ENCODE measurements at places on chromosomes 4 and X. TPM values are rescaled to one million over a fixed set of nuclear protein-coding genes. Genes with fewer than 3 reads are reported as not detected.
A peak's percentile ranks its signal among the peaks of the same experiment; 100 is the strongest.

- no peak for DNase-seq
Observed at GRCh38 chr4:77827343-77827742, 8.2 kb upstream of the CNOT6L start.

GRCh38 chrX:8455557-8455956, 9.1 kb upstream of the VCX3B start:
- peak; percentile 7 for DNase-seq

ATP7A gene
- 3.1 TPM for total RNA-seq

GRCh38 chr4:82886147-82886942, 4.6 kb downstream of the SEC31A start:
- peak; percentile 91 for DNase-seq

ARHGAP6 gene
- under 0.01 TPM for total RNA-seq

SFRP2 gene
- total RNA-seq: not detected

DNA sequence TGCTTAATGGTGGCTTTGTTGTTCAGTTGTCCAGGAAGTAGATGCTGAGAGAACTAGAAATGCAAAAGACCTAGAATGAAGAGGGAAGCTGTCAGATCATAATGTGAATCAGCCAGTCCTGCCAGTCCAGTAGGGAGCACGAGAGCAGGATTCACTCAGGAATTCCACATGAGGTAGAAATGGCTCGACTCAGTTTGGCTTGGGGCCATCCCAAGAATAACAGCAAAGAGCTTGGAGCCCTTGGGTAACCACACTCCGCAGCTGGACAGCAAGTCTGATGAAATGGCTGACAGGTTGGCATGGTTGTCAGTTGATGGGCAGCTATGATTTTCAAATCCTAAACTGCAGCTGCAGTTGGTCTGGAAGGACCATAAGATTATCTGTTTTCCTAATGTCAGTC, 44.5 kb upstream of the WDR1 start:
- DNase-seq: peak; percentile 11

TBC1D8B gene
- 2.6 TPM for total RNA-seq

SMIM14 gene
- 26.1 TPM for total RNA-seq

FOXR2 gene
- not detected for total RNA-seq

RPA4 gene
- total RNA-seq: 1.2 TPM

DNA sequence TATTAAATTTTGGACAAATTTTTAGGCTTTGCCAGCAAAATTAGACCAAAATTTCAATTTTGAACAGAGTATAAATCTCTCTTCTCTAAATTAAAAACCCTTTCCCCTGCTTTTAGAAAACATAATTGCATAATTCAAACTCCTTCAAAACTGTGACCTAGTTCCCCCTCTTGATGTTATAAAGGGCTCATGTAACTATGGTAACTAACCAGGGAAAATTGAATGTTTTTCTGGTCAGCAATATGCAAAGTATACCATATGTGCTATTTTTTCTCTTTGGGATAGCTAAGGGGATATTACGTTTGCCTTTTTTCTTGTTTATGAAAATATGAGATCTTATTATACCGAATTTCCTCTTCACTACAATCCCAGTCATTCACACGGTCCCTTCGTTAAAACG, 5.1 kb upstream of the ING2 start:
- DNase-seq: no peak
